Right ventricle myocardium inferior (tissue), 1 donor: ENCODE measurements at places on chromosomes 11 and 22. TPM values are rescaled to one million over a fixed set of nuclear protein-coding genes. Genes with fewer than 3 reads are reported as not detected.

- DNase-seq: no peak
These were observed 528.7 kb downstream of the ETS1 start for GRCh38 chr11:128058580-128059208.

DNA sequence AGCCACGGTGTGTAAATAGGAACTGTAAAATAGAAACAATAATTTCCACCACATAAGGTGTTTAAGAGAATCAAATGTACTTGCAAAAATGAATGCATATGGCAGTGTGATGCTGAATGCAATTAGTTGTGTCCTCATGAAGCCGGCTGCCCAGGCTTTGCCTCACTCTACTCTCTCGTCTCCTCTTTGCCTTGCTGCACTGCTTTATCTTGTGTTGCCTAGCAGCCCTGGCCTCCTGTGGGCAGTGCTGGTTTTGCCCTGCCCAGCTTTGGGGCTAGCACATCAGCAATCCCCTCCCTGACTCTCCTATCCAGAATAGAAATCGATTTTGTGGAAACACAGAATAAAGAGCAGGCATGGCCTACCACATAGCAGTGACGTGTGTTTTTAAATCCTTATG is 30.0 kb downstream of the LRRC32 start:
- DNase-seq: no peak

The SCGB1A1 gene
- not detected for total RNA-seq

DNA sequence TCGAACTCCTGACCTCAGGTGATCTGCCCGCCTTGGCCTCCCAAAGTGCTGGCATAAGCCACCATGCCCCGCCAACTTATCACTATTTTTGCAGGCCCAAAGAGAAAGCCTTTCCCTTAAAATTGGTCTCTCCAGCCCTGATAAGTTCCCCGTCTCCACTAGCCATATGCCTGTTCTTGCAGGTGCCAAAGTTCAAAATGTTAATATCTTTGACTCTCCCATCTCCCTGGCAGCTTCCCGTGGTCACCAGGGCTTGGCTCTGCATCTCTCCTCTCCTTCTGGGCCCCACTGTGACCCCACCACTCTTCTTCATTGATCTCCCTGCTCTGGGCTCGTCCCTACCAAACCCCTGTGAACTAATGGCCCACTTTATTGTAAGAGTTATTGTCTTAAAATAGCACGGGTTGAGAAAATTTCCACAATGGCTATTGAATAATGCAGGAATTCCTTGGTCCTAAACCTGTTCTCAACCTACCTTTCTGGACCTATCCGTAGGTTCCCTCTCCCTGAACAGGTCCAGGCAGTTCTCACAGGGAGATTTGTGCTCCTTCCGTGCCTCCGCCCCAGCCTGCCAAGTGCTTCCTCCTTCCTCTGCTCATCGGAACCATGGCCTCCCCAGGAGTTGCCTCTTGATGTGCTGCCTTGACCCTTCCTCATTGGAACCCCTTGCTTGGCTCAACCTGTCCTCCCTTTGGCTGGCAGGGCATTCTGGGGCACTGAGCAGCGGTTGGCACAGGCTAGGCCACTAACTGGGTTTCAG is 147.5 kb downstream of the DSCAML1 start:
- DNase-seq: no peak

- no peak for DNase-seq
These were observed 68.3 kb downstream of the HIPK3 start for GRCh38 chr11:33325451-33325850.

DNA sequence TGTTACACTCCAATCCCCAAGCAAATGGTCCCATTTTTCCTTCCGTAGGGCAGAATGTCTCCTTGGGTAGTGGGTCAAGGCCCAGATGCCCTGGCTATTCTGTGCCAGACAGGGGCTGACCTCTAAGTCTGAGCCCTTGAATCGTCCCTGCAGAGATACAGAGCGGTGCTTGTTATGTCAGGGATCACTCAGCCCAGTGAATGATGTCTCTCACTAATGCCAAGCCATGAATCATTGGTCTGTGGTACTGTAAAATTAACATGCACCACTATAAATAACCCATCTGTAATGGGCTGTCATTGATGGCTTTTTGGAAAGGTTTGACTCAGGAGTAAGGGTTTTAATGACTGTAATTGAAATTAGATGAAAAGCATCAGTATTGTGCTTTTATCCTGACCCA is 35.3 kb upstream of the KIRREL3 start:
- no peak for DNase-seq

The OR4C16 gene
- total RNA-seq: not detected

The UBE2L6 gene
- 19.2 TPM for total RNA-seq

DNA sequence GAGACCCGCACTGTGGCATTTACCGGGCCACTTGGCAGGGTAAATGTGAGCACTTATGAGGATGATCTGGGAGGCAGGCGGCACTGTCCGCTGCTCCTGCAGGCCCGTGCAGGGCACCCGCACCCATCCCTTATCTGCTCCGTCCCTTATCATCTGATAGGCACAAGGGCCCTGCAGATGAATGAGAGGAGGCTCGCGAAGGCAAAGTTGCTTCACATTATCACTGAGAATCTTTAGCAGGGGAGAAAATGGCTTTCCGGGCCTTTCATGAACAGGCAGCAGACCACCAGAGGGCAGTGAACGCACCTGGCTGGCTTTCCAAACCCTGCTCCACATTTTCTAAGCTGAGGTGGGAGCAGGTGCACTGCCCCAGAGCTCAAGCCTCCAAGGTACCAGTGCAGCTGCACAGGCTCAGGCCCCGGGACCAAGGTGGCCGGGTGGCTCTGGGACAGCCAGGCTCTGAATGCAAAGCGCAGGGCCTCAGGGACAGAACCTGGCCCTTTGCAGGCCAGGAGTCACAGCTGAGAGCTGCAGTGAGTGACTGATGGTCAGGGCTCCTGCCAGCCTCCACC is 165.6 kb downstream of the SHANK2 start:
- no peak for DNase-seq

The GSTT2B gene
- total RNA-seq: 4.6 TPM

GRCh38 chr11:105189581-105189980 is 50.0 kb upstream of the CARD18 start:
- DNase-seq: no peak

DNA sequence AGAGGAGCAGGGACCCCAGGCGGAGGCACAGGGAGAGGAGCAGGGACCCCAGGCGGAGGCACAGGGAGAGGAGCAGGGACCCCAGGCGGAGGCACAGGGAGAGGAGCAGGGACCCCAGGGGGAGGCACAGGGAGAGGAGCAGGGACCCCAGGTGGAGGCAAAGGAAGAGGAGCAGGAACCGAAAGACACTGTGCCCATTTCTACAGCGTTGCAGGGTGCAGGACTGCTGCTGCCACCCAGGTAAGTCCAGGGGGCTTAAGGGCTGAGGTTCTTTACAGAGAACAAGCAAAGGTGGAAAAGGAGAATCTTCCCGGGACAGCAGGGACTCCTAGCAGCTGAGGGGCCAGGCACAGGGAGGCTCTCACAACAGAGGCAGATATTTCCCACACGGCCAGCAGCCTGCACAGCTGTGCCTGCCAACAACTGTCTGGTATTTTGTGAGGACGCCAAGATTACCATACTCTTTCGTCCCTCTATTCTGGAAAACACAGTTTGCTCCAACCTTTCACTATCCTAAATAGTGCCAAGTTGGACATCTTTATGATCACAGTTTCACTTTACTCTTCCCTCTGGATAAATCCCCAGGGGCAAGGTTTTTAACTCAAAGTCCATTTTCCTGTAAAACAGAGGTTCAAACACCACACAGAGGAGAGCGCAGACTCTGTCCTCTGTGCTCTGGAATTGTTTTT is 39.4 kb downstream of the SHANK2 start:
- peak; percentile 18 for DNase-seq

- peak; percentile 94 for DNase-seq
These were observed 12.9 kb downstream of the TSPAN32 start for GRCh38 chr11:2314525-2315394.

GRCh38 chr11:126744699-126745098 is 255.9 kb downstream of the KIRREL3 start:
- no peak for DNase-seq

The APOA5 gene
- total RNA-seq: not detected

DNA sequence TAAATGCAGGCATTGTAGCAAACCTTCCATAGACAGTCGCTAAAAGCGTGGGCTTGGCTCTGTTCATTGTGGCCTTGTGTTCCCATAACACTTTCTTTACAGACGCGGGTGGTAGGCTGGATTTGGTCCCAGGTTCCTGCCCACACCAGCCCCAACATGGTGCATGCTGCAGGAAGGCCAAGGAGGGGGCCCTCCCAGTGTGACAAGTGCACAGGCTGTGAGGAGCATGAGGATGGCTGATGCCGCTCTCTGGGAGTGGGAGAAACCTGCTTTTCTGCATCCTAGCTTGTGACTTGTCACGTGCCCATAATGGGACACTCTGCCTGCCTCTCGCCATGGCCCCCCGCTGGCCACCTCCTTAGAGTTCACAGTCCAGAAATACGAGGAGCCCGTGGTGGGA is 161.8 kb upstream of the B3GAT1 start:
- no peak for DNase-seq

DNA sequence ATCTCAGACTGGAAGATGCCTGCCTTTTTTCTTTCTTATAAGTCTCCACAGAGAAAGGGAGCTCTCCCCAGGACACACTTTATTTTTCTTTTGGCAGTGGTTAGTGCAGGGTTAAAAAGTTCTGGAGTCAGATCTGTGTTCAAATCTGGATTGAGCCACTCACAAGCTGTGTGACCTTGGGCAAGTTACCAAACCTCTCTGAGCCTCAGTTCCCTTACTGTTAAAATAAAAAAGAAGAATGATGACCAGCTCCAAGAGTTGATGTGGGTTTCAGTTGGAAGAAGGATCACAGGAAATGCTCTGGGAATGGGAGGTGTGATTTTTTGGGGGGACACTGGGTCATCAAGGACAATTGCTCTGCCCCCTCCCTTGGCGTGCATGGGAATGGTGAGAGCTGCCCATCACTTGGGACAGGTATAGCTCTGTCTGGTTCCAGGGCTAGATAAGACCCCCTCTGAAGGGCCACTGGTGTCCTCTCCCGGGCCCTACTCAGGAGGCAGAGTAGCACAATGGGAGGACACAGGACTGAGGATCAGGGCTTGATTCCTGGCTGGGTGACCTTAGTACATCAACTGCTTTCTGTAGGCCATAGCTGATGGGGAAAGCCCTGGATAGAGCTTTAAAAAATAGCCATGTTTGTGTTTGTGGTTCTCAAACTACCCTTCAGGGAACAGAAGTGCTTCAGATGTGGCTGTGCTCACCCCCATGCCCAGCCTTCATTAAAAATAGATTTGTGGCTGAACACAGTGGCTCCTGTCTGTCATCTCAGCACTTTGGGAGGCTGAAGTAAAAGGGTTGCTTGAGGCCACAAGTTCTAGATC is 228.3 kb downstream of the MIAT start:
- DNase-seq: no peak

The PTPRJ gene
- 7.2 TPM for total RNA-seq

GRCh38 chr11:40797981-40798380 is 661.5 kb downstream of the LRRC4C start:
- no peak for DNase-seq

The C11orf87 gene
- not detected for total RNA-seq

- no peak for DNase-seq
These were observed 44.8 kb upstream of the IGSF9B start for GRCh38 chr11:134001596-134001995.

DNA sequence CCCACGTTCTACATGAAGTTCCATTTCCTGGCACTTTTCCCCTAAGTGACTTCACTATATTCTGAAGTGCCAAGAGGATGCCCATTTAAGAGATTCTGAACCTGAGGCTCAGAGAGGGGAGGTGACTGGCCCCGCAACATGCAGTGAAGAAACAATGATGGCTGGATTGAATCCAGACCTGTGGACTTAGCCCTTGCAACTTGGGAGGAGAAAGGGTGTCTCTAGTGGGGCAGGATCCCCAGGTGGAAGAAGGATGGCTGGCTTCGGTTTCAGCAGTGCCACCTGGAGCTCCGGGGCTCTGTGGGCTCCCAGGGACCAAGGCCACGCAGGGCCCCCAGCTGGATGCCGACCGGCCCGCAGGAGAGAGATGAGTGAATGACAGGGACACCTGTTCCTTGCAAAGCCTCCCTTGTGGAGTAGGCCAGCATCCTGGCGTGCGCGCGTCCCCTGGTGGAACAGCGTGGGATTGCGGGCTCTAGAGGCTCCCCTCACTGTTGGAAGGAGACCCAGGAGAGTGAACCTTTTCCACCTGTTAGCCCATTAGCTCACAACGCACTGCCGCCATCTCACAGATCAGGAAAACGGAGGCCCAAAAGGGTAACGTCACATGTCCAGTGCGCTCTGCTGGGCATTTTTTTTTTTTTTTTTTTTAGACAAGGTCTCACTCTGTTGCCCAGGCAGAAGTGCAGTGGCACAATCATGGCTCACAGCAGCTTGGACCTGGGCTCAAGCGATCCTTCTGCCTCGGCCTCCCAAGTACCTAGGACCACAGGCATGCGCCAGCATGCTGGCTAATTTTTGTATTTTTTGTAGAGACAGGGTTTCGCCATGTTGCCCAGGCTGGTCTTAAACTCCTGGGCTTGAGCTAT is 104.7 kb downstream of the KIAA1671 start:
- peak; percentile 78 for DNase-seq

DNA sequence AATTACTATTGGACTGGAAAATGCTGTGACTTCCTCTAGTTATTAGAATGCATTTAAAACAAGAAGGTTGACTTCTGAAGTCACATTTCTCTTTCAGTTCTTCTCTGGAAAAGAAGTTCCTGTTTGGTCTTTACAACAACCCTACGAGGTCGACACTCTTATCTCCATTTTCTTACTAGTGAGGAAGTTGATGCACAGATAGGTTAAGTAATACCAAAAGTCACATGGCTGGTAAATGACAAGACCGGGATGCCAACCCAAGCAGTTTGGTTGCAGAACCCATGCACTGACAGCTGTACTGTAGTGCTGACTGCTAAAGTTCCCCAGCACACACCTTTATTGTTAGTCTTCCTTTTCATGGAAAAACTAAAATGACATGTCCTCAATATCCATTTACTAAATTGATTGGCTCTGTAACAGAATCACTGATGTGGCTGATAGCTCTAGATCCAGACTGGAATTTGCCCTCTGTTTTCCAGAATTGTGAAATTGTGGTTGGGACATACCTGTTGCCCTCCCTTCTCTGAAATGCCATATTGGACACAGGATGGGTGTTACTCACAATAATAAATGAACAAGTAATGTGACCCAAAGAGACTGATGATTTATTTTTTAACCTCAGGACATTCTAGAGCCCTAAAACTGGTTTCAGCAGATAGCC is 9.4 kb upstream of the TECTA start:
- DNase-seq: no peak

The CENATAC gene
- 9.1 TPM for total RNA-seq

The ZNF70 gene
- total RNA-seq: 3.2 TPM

The TENM4 gene
- 0.35 TPM for total RNA-seq

The USH1C gene
- not detected for total RNA-seq
